ENCODE measurements at places on chromosomes 16 and 17.

GRCh38 chr16:4010225-4011158 is 105.8 kb downstream of the ADCY9 start:
- no peak for DNase-seq

DNA sequence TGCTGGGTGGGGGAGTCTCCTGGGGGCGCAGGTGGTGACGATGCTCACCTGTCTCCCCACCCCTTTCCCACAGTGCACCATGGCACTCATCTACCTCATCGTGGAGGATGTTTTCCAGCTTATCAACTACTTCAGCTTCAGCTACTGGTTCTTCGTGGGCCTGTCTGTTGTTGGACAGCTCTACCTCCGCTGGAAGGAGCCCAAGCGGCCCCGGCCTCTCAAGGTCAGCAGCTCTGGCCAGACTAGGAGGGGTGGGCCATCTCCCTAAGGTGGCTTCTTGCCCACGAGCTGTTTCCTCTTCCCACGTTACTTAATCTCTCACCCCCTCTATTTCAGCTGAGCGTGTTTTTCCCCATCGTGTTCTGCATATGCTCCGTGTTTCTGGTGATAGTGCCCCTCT is 14.5 kb downstream of the SLC7A6OS start:
- DNase-seq: no peak

DNA sequence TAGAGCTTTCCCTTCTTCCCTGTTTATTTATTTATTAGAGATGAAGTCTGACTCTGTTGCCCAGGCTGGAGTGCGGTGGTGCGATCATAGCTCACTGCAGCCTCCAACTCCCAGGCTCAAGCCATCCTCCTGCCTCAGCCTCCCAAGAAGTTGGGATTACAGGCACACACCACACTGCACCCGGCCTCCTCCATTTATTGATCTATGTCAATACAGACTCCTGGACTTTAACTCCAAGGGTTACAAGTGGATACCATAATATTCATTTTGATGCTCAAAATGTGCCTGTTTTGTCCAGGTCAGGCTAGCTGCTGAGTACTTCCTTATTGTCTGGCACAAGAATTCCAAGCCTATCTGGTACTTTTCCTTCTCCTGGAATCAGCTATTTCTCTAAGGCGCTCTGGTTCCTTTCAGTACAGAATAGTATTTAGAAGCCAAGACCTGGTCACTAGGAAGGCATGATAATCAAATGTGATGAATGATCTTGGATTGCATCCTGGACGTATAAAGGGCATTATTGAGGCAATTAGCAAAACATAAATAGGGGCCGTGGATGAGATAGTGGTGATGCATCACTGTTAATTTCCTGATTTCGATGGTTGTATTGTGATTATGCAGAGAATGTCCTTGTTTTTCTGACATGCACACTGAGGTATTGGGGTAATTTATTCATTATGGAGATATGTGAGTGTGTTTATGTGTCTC is 21.7 kb downstream of the IL4R start:
- DNase-seq: no peak

DNA sequence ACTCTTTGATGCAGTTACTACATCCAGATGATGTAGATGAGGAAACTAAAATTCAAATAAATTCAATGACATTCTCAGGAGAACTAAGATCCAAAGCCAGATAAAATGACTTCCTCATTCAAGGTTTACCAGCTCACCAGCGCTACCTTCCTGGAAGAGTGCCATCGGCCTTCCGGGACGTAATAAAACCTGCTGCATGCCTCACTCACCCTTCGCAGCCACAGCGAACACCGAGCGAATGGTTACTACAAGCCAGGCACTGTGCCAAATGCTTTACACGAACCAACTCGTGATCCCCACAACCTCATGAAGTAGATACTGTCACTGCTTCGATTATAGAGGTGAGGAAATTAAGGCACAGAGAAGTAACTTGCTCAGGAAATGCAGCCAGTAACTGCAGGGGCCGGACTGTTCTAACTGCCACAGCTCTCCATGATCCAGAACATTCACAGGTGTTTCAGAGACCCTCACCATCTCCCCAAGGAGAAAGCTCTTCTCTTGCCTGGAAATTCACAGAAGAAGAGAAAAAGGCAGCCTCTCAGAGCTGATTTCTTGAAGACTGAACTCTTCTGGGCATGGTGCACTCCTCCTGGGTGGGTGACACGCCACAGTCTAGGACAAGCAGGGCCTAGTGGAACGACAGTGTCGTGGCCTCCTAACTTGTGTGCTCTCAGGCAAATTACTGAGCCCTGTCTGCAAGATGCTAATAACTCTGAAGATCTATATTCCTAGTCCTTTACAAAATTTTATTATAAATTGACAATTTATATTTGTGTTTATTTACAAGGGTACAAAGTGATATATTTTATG is 46.8 kb downstream of the HIC1 start:
- DNase-seq: no peak

- DNase-seq: no peak
These were observed 75.8 kb downstream of the ABCC6 start for GRCh38 chr16:16147316-16147999.

- no peak for DNase-seq
These were observed 77.1 kb downstream of the USP31 start for GRCh38 chr16:23072084-23072599.

GRCh38 chr16:73190256-73190655 is 142.3 kb upstream of the ZFHX3 start:
- no peak for DNase-seq

DNA sequence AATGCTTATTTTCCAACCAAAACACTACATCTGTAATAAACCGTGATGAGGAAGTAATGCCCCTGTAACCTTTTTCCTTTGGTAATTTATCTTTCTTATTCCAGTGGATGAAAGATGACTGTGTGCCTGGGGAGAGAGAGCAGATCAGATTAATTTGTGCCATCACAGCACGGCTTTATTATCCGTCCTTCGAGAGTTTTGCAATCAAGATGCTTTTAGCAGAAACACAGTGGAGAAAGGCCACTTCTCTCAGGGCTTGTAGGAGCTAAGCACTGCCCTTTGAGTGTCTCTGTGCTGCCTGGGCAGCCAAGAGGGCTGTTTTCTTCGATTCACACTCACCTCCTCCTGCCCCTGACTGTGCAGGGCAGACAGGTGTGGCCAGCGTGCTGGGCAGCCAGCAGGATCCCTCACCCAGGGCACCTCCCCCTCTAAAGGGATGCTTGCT is 190.2 kb downstream of the PRKCA start:
- no peak for DNase-seq

GRCh38 chr16:62657116-62657515 is 620.9 kb upstream of the CDH8 start:
- no peak for DNase-seq

- no peak for DNase-seq
These were observed 17.3 kb downstream of the CCR7 start for GRCh38 chr17:40547785-40548478.

- no peak for DNase-seq
These were observed 20.5 kb downstream of the CFAP97D1 start for GRCh38 chr17:43800736-43801135.

- no peak for DNase-seq
These were observed 9.9 kb downstream of the TLE7 start for GRCh38 chr16:71431991-71432390.

- no peak for DNase-seq
These were observed 16.6 kb downstream of the SARM1 start for GRCh38 chr17:28388106-28388505.

DNA sequence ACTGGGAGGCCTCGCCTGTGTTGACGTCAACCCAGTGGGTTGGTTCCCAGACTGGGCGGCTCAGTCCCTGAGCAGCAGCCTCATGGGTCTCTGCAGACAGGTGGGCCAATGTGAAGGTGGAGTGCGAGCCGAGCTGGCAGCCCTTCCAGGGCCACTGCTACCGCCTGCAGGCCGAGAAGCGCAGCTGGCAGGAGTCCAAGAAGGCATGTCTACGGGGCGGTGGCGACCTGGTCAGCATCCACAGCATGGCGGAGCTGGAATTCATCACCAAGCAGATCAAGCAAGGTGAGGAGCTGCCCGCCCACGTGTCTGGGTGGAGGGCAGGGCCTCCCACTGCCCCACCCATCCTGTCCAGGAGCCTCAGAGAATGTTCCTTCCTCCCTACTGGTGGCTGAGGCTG is 44.1 kb downstream of the MRC2 start:
- DNase-seq: no peak

DNA sequence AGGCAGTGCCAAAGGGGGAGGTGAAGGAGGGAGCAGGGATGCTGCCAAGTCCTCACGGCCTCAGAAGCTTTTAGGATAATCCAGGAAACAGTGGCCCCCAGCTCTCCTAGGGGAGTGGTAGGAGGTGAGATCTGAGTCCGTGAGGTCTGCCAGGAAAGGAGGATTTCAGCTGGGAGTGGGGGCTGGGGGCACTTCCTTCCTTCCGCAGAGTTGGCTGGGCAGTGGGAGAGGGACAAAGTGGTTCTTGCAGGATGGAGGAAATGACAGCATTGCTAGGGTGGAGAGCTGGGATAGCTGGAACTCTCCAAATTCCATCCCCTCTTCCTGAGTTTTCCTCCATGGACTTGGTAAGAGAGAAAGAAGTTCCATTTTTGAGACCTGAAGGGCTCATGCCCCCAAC is 4.8 kb upstream of the SP6 start:
- DNase-seq: no peak

DNA sequence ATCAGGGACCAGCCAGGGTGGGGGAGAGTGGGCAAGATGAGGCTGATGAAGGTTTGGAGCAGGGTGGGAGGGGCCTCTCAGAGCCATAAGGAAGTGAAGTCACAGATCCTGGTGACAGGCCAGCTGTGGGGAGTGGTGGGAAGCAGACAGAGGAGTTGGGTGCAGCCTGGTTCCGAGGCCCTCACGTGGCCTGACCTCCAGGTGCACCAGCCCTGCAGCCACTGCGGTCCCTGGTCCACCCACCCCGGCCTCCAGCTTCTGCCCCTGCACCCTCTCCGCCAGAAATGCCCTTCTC is 3.9 kb upstream of the ZFPM1 start:
- DNase-seq: no peak

DNA sequence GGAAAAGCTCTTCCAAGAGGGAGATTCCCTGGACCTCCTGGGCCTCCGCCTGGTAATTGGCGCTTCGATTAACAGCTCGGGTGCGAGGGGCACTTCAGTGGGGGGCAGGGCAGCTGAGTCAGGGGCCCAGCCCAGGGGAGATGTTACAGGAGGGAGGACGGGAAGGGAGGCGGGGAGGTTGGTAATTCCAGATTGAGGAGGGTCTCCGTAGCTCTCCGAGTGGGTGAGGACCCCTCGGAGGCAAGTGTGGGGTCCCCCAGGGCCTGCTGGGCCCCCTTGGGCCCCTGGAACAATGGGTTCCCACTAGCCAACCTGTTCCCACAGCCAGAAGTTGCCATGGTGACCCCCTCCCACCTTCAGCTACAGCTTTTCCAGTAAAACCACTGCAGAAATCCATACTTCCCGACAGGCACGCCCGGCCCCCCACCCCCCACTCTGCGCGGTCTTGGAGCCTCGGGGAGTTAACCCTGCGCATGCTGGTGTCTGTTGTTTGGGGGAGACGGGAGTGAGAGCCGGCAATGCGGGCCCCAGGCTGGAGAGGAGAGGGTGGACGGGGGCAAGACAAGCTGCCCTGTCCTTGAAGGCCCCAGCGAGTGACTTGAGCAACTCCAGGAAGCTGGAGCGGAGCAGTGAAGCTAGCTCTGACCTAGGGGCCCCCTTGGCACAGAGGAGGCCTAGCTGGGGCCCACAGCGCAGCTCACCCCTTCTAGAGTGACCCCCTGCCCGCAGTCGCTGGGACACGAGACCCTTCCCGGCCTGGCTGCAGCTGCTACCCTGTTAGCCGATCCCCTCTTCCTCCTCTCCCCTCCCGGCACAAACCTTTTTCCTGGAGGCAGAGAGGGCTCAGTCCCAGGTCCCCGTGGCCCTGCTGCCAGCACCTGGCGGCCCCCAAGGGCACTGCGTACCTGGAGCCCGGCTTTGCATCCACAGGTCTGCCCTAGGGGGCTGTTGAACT is 37.8 kb downstream of the TMEM235 start:
- peak; percentile 34 for DNase-seq

DNA sequence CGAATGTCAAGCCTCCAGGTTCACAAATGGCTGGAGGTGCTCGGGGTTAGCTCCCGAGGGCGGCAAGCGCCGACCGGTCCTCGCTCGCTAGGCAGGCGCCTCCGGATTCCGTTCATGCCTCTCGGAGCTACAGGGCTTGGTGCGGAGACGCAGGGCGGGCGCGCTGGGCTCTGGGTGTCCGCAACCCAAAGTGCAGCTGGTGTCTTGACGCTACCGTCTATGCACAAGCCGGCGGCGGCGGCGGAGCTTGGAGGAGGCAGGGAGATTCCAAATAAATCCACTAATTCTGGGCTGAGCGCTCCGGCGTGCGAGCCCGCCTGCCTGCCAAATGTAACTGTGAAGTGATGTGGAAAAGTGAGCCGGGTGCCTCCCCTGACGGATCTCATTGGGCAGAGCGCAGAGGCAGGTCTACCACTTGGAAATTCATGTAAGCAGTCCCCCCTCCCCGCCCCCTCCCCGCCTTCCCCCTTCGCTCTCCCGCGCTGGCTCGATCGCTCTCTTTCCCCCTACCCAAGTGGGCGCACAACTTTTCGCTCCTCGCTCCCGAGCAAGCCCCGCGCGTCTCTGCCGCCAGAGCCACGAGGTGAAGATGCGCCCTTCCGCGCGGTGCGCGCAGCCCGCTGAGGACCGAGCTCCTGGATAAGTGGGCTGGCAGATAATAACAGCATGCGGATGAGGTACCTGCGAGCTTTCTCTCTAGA is at the start of gene CDH8:
TSS of gene CDH8 (minus strand) at position 338 of the 701 bp plus-strand sequence. CDS start 15,035 bp downstream, outside the sequence.
- peak; percentile 90 for DNase-seq

DNA sequence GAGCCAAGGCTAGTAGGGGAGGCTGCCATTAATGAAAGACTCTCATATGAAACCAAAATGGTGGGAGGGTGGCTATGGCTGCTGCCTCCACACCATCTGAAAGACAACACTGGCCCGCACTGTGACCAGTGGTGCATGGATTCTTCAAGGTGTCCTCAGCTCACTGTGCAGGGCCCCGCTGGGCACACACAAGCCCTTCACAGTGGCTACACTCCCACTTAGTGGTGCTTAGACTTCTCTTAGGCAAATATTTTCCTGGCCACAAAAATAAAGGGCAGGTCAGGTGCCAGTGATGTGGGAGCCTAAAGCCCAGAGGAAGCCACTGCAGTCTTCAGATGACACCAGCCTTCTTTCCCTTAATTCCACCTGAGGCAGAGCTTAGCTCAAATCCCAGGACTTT is 38.1 kb upstream of the IRX3 start:
- no peak for DNase-seq

GRCh38 chr17:18948476-18949006 is 3.4 kb upstream of the SLC5A10 start:
- DNase-seq: no peak

GRCh38 chr16:74991593-74992403 is 6.9 kb upstream of the WDR59 start:
- no peak for DNase-seq

GRCh38 chr16:9607515-9608230 is 516.2 kb downstream of the HAPSTR1 start:
- DNase-seq: no peak

DNA sequence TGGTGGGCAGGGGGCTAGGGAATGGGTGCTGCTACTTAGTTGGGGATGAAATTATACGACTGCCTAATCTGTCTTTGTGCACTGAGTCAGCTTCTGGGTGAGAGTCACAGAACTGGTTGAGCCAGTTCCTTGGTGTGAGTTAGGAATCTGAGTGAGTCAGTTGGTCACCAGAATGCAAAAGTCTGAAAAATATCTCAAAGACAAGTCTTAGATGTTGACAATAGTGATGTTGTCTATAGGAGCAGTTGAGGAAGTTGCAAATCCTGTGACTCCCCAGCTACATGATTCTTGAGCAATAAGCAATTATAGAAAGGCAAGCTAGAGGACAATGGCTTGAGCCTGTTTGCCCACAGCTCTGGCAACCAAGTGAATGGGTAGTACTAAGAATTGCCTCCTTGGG is 399.2 kb downstream of the CNTNAP4 start:
- no peak for DNase-seq
